ENCODE measurements at places on chromosomes 11 and 22.

DNA sequence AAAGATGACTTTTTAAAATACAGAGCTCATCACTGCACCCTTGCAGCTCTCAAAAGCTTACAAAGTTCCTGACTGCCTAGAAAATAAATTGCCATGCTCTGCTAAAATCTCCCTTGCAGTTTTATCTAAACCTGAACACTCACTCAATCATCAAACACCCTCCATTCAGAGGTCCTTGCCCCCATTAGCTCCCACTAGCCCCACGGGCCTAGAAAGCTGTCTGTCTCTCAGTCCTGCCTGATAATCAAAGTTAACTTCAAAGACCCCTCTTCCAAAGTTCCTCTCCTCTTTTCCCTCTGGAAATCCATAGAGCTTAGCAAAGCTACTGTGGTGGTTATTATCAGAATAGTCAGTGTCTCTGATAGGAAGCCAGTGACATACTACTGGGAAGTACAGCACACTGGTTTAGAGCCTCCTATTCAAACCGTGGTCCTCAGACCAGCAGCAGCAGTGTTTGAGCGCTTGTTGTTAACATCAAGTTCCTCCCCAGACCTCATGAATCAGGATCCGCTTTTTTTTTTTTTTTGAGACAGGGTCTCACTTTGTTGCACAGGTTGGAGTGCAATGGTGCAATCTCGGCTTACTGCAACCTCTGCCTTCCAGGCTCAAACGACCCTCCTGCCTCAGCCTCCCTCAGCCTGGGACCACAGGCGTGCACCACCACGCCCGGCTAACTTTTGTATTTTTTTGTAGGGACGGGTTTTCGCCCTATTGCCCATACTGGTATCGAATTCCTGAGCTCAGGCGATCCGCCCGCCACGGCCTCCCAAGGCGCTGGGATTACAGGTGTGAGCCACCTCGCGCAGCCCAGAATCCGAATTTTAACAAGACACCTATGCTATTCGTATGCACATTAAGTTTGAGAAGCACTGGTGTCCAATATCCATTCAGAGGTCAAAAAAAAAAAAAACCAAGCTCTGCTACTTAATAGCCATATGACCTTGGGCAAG lies 1.2 kb downstream of the NDUFC2 start:
- DNase-seq = no peak

DNA sequence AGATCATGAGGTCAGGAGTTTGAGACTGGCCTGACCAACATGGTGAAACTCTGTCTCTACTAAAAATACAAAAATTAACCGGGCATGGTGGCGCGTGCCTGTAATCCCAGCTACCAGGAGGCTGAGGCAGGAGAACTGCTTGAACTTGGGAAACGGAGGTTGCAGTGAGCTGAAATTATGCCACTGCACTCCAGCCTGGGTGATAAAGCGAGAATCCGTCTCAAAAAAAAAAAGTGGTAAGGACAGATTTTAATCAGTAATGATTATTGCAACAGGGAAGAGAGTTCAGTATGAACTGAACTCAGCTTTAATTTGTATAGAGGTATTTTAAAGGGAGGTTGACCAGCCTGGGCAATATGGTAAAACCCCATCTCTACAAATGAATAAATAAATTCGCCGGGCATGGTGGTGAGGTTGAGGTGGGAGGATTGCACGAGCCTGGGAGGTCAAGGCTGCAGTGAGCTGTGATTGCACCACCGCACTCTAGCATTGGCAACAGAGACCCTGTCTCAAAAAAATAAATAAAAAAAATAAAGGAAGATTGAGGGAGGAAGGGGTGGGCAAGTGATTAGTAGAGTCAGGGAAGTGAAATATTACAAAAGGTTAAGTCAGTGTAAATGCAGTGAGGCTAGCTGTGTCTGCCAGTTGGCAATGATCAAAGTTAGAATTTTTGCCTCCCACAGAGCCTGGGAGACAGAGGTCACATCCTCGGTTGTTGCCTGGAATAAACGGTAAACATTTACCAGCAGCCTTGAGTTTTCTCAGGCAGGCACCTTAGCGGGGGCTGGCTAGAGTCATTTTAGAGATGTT lies 2.6 kb upstream of the MCM5 start:
- DNase-seq = no peak

DNA sequence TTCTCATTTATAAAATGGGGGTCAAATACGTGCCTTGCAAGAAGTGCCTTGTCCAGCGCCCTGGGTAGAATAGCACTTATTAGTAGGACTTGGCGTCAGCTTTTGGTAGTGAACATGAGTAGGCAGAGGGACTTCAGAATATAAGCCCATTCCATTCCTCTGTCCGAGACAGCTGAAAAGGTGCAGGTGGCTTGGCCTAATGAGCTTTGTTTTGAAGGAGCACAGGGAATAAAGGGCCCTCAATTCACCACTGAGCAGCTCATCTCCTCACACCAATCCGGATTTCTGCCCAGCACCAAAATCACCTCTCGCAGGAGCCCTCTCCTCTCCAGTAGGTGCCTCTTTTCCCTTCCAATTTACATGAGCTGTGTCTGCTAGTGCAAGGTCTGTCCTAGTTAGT lies 91.2 kb downstream of the DSCAML1 start:
- no peak for DNase-seq

DNA sequence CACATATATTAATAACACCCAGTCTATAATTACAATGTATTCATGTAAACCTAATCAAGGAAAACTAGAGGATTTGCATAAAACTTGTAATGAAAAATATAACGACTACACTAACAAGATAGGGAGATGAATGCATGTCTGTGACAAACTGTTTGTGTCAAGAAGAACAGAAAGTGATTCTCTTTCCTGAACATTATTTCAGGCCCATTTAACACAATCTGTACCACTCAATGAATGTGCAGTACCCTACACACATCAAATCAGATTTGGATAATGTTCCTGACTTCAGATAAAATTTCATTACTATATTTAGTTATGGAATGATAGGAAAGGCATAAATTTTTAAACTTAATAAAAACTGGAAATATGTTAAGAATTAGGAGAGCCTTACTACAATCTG lies 93.1 kb downstream of the CADM1 start:
- no peak for DNase-seq

- no peak for DNase-seq
Measured at GRCh38 chr11:35104655-35105054, 34.3 kb upstream of the CD44 start.

GRCh38 chr11:116857316-116857715 lies 19.9 kb upstream of the APOA1 start:
- DNase-seq = no peak

- DNase-seq = no peak
Measured at GRCh38 chr11:81995889-81996288, 737.8 kb downstream of the FAM181B start.

DNA sequence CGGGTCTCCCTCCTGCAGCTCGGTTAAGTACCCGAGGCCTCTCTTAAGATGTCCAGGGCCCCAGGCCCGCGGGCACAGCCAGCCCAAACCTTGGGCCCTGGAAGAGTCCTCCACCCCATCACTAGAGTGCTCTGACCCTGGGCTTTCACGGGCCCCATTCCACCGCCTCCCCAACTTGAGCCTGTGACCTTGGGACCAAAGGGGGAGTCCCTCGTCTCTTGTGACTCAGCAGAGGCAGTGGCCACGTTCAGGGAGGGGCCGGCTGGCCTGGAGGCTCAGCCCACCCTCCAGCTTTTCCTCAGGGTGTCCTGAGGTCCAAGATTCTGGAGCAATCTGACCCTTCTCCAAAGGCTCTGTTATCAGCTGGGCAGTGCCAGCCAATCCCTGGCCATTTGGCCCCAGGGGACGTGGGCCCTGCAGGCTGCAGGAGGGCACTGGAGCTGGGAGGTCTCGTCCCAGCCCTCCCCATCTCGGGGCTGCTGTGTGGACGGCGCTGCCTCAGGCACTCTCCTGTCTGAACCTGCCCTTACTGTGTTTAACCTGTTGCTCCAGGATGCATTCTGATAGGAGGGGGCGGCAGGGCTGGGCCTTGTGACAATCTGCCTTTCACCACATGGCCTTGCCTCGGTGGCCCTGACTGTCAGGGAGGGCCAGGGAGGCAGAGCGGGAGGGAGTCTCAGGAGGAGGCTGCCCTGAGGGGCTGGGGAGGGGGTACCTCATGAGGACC lies 25.0 kb downstream of the FADS3 start:
- no peak for DNase-seq

DNA sequence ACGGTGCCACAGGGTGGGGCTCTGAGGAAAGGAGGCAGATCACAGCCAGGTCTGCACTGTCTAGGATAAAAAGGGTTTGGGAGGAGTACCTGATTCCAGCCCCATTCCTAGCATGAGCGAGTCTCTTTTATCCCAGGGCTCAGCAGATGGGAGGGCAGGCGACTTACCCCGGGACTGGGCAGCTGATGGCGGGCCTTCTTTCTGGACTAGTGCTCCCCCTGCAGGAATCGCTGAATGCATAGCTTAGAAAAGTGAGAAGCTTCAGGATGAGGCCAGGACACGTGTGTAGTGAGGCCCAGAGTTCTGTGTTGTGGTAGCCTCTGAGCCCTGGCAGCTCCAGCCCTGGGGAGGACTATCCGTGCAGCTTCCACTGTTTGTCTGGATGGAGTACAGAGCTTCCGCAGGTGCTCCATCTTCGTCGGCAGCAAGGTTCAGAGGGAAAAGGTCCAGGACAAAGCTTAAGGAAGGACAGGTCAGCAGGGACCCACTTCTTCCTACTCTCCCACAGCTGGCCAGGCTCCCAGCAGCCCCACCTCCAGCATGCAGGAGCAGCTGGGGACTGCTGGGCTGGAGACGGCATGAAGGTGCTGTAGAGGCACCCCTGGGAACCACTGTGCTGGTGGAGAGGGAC lies 30.4 kb downstream of the COMMD9 start:
- peak; percentile 69 for DNase-seq

- DNase-seq = no peak
Measured at GRCh38 chr11:112593440-112593839, 332.8 kb upstream of the PLET1 start.

GRCh38 chr11:57202281-57202680 lies 20.5 kb downstream of the LRRC55 start:
- DNase-seq = no peak

DNA sequence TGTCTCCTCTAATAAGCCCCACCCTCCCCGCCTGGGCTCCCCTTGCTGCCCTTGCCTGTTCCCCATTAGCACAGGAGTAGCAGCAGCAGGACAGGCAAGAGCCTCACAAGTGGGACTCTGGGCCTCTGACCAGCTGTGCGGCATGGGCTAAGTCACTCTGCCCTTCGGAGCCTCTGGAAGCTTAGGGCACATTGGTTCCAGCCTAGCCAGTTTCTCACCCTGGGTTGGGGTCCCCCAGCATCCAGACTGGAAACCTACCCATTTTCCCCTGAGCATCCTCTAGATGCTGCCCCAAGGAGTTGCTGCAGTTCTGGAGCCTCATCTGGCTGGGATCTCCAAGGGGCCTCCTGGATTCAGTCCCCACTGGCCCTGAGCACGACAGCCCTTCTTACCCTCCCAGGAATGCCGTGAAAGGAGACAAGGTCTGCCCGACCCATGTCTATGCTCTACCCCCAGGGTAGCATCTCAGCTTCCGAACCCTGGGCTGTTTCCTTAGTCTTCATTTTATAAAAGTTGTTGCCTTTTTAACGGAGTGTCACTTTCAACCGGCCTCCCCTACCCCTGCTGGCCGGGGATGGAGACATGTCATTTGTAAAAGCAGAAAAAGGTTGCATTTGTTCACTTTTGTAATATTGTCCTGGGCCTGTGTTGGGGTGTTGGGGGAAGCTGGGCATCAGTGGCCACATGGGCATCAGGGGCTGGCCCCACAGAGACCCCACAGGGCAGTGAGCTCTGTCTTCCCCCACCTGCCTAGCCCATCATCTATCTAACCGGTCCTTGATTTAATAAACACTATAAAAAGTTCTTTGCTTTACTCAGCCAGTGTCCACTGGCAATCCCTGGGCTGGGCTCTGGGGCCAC lies 14.4 kb downstream of the TSKU start:
- no peak for DNase-seq

- DNase-seq = no peak
Measured at GRCh38 chr11:65595131-65595530, 469 bp downstream of the KCNK7 start.

DNA sequence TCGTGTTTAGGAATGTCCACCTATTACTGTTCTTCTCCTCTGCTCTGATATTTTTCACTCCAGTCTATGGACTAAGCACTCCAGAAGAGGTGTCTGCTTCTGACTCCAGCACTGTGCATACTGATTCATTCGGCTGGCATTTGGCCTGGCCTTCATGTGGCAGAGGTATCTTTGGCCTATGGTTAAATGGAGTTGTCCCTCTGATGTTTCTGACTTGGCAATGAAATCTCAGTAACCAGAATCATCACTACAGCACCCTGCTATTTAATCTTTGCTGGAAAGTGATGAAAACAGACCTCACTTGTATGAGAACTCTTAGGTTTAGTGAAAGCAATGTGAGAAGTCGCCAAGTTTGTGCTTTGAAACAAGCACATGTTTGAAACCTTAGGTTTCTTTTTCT lies 155.2 kb downstream of the MAML2 start:
- peak; percentile 91 for DNase-seq

- DNase-seq = no peak
Measured at GRCh38 chr11:67663532-67664212, 10.8 kb downstream of the ALDH3B2 start.

DNA sequence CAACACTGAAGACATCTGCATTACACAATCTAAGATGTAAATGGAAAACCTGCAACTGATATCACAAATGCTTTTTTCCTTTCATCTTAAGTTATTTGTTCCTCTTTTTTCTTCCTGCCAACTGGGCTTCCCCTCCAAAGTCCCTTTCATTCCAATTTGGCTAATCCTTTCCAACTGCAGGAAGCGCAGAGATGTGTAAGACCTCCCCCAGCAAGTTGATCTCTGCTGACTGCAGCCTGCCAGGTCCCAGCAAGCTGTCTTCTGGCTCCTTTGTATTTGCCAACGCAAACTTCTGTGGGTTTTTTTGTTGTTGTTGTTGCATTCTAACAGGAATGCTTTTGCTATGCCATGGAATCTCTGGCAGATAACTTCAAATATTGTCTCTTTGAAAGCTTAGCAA lies 38.5 kb upstream of the LRRC4C start:
- DNase-seq = no peak

- DNase-seq = no peak
Measured at GRCh38 chr11:113248702-113249490, 65.5 kb upstream of the TTC12 start.

DNA sequence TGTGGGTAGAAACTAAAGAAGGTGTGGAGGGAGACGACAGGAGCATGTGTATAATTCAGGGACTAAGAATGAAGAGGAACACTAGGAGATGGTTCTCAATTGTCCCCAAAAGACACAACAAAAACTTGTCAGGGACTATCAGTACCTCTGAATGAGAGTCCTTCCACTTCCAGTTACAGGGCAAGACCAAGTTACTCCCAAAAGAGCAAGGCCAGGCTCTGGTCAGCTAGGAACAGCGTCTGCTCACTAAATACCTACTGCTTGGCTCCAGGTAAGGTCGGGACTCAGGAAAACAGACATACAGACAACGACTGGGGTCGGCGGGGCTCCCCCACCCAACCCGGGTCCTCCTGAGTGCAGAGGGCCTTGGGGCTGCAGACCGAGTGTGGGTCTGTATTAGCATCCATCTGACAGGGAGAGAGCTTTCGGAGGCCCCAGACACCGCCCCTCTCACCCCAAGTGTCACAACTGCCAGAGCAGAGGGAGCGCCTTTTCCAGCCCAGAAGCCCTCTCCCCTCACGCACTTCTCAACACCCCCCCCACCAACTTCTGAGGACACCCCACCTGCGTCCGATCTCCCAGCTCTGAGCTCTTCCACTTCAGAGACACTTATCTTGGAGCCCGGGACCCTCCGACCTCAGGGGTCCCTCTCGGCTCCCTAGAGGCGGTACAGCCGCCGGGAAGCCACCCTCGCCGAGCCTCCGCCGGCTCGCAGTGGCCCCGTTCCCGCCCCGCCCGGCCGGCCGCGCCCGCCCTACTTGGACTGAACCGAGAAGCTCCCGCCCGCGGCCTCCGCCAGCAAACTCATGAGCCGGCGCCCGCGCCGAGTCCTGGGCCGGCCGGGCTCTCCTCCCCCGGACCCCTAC lies 522 bp downstream of the RHOG start:
- no peak for DNase-seq

GRCh38 chr11:65654375-65655349 lies 8.1 kb downstream of the RELA start:
- no peak for DNase-seq
